ENCODE measurements at places on chromosomes 2 and 18.

- DNase-seq = no peak
These were observed 51.2 kb upstream of the ADAM23 start for GRCh38 chr2:206392118-206392517.

DNA sequence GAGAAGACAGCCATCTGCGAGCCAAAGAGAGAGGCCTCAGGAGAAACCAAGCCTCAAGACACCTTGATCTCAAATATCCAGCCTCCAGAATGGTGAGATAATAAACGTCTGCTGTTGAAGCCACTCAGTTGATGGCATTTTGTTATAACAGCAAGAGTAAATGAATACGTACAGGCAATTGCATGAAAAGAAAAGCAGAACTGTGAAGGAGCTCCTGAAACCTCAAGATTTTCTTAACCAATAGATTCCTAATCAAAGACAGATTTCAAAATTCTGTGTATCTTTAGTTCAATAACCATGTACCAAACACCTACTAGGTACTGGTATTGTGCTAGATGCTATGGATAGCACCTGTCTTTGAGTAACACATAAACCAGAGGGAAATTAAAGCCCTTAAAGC, 139.5 kb downstream of the PIEZO2 start:
- no peak for DNase-seq

- no peak for DNase-seq
These were observed 196.9 kb downstream of the ICOS start for GRCh38 chr2:204133476-204133875.

DNA sequence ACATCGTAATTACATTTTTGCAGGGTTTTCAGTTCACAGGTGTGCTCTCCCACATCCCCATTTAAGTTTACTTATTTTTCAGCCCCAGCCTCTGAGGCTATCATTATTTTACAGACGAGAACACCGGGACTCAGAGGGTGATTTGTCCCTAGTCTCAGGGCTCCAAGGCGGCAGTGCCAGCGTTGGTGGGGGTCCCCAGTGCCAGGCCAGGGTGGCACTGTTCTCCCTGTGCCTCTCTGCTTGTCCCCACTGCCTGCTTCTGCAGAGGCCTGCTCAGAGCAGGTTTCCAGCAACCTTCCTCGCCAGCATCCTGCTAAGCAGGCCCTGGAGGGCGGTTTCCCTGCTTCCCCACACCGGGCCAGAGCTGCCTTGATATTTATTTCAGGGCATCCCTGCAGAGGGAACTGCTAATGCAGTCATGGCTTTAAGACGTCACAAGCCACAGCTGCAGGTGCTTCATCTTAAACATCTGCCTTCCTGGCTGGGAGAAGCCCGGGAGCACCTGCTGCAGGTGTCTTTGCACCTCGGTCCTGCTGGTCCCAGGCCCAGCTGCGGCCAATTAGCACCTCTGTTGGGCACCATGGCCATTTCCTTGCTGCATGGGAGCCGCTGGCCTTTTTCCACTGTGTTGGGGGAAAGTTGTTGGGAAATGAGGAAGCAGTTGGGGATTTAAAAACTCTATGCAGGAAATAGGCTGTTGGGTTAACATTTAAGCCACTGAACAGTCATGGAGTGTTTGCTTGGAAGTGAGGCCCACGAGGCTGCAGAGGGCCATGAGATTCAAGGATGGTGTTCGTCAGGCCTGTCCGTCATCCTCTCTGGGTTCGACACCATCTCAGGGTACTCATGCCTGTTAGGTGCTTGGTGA, 22.8 kb downstream of the HPCAL1 start:
- no peak for DNase-seq

- DNase-seq = no peak
These were observed 2.1 kb downstream of the PCBP1 start for GRCh38 chr2:70089220-70089982.

DNA sequence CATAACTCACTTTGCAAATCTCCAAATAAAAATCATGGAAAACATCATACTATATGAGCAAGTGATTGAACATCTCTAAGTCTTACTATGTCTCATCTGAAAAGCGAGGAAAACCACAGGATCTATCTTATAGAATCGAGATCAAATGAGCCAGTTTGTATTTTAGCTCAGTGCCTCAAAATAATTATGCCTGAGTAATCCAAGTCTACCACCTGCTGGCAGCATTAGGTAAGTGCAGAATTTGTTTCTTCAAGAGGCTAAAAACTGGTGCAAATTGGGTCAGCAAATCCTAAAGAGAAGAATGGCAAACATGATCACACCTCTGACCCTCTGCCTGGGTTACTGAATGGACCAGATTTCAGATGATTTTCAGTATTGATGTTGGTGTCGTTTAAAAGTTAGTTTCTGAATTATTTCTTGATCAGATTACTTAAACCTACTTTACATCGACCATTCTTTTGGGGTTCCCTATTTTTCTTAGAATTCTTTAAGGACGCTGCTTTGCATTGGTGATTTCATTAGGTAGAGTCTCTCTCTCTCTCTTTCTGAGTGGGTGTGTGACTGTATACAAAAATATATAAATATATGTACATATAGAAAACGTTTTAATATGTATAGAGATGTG, 12.7 kb upstream of the FHOD3 start:
- peak; percentile 27 for DNase-seq

GRCh38 chr2:45885171-45885621, 233.7 kb downstream of the PRKCE start:
- no peak for DNase-seq

- DNase-seq = no peak
These were observed 205.9 kb downstream of the ACKR3 start for GRCh38 chr2:236775511-236775910.

- DNase-seq = no peak
These were observed 14.4 kb upstream of the SP140L start for GRCh38 chr2:230312638-230313037.

DNA sequence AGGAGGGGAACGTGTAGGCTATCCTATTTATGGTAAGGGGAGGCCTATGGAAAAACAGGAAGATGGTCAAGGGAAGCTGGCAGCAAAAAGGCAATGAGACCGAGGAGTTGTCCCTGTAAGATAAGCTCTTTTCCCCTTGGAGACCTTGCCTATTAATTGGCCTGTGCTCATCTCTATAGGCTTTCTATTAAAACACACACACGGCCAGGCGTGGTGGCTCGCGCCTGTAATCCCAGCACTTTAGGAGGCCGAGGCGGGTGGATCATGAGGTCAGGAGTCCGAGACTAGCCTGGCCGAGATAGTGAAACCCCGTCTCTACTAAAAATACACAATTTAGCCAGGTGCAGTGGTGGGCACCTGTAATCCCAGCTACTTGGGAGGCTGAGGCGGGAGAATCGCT, 32.1 kb downstream of the EPAS1 start:
- DNase-seq = no peak

DNA sequence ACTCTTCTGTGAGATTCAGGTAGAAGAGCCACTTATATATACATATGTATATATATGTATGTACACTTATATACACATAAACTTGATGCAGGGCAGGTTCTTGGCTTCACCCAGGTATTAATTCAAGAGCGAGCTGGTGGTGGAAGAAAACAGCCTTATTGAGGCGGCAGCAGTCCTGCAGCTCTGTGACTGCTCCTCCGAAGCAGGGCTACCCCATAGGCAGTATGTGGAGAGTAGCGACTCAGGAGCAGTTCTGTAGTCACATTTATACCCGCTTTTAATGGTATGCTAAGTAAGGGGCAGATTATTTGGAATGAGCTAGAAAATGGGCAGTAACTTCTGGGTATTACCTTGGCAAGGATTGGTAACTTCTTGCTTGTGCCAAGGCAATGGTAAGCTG, 280.6 kb upstream of the TFPI start:
- no peak for DNase-seq

DNA sequence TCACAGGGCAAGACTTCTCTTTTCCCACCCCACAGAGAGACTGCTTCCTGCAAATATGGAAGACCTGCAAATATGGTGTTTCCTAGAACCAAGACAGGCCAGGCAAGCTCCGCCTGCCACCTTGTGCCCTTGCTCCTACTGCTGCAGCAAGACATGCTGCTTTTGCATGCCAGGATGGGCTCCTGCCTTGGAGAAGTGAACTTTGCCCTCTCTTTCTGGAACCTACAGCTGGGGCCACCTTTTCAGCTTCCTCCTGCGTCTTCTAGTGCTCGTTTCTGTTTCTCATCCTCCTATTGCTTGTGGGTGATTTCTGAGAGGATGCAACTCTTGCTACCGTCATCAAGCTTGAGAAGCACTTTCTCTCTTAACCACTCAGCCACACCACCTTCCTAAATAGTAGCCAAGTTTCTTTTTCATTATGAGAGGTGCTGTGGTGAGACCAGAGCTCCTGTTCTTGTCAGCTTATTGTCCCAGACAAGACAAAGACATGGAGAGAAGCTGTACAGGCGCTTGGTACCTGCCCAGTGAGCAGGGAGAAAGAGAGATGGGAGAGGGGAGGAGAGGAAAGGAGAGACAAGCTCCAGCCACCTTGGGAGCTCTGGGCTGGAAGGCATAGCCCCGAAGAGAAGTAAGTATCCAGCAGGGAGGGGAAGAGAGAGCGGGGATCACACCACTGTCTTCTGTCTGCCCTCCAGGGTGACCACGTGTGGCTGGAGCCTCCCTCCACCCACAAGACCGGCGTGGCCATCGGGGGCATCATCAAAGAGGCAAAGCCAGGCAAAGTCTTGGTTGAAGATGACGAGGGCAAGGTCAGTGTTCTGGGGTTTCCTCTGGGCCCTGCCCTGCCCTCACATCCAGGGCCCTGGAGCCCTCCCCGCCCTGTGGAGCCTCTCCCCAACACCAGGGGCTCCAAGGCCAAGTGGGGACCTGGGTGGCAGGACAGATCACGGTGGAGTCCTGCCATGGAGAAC, 28.3 kb downstream of the MYO7B start:
- DNase-seq = no peak

GRCh38 chr2:73700131-73700611, 37.0 kb downstream of the TPRKB start:
- no peak for DNase-seq

DNA sequence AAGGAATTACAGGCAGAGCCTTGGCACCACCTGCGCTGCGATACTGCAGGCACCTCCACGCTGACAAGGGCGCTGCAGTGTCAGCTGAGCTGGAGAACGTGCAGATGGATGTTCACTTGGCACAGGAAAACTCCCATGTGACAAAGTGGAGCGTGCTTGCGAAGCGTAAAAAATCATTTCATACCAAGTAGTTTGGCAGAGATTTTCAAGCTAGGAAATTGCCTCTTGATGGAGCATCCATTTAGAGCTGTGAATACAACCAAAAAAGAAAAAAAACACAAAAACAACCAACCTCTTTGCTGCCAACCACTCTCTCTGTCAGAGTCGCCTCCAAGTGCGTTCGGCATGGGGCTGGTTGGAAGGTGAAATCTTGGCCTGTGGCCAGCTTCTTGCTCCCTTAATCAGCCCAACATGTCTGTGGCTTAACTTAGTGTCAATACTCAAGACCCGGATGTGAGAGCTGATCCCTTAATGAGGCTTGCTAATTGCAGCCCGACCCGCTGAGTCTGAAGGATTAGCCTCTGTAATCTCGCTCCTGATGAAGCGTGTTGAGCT, 38.1 kb downstream of the ACOXL start:
- no peak for DNase-seq

DNA sequence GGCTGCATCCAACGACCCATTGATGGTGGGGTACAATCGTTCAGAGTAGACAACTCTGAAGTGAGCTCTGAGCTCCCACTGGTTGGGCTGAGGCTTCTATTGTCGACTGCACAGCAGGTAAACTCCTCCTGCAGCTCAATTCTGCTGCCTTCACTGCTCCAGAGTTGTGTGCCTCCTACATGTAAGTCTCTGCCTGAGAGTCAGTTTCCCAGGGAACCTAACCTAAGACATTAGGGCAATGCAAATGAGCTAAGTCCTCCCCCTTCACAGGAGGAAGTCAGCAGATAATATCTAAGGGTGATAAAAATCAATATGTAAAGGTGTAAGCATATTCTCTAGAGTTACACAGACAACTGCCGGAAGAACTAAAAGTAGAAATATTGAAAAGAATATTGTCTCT, 22.5 kb upstream of the ACYP2 start:
- DNase-seq = no peak

DNA sequence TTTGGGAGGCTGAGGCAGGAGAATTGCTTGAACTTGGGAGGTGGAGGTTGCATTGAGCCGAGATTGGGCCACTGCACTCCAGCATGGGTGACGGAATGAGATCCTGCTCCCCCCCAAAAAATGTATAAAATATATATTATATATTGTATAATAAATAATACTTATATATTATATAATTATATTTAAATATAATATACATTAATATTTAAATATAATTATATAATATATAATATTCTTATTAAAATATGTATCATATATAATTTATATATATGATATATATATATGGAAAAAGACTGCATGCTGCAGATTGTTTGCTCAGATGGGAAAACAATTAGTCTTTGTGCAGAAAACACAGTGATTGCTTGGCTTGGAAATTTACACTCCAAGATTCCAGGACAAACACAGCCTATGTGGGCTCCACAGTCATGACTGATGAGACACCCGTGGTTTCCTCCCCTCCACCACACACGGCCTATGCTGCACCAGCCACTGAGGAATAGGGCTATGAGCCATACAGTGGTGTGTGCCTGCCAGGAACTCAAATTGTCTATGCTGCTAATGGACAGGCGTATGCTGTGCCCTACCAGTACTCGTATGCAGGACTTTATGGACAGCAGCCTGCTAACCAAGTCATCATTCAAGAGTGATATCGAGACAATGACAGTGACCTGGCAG, 30.0 kb downstream of the PMAIP1 start:
- DNase-seq = no peak

- DNase-seq = no peak
These were observed 24.3 kb upstream of the VIT start for GRCh38 chr2:36672199-36672598.

DNA sequence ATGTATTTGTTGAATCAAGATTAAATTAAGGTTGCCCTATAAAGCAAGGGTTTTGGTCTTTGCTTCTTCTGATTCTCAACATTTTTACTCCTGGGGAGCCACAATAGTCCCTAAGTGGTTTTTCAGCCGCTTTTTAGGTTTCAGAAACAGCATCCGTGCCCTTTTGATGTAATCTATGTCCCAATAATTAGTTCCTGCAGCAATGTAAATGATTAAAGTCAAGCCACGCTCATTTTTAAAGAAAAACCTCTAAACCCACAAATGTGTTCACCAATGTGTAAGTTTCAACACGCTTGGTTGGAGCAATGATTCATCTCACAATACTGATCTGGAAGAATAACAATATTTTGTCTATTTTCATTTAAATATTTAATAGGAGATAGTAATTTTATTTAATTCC, 5.6 kb downstream of the ARL4C start:
- no peak for DNase-seq

GRCh38 chr2:194332799-194333490, 1324.1 kb upstream of the SLC39A10 start:
- no peak for DNase-seq

- DNase-seq = no peak
These were observed 113.9 kb upstream of the CCDC68 start for GRCh38 chr18:55073116-55073515.

Measured in bone marrow (tissue), 2 donors.